ENCODE measurements at places on chromosomes 7 and 10.

- no peak for DNase-seq
Measured at GRCh38 chr7:84088802-84089201, 105.8 kb downstream of the SEMA3A start.

DNA sequence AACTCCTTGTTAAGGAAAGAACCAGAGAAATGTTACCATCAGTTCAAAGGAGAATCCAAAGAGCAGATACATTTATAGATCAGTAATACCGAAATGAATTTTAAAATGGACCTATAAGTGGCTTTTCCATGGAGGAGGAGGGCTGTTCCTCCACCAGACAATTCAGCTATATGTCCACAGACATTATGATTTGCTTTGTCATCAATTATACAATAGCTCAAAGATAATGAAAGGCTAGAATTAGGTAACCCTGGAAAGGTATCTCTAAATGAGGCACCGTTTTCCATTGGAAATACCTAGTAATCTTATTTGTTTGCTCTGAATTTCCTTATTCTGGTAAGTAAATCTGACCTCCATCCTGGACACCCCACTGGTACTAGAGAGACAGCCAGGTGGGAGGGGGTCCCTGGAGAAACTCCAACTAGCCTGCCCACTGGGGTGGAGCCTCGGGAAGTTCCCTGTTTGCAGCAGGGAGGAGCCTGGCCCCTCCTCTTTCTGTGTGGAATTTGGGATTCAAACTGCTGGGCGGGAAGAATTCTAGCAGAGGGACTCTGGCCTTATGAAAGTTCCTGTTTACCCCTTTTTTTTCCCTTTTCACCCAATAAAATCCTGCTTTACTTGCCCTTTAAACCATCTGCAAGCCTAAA lies 218.0 kb downstream of the PHF14 start:
- no peak for DNase-seq

DNA sequence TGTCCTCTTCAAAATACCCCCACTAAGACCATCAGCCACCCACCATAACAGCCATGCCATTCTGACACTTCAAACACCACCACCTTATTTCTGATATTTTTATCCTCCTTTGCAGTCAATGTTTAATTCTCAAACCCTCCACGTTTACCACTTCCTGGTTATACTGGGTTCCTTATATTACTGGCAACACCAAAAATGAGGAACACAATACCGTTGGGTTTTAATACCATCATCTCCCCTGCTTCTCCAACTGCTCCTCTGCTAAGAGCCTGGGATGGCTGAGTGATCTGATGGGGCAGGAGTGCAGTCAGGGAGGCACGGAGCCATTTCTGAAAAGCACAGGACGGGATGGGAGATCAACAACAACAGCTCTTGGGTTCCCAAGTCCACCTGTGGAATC lies 140.5 kb downstream of the CHCHD3 start:
- no peak for DNase-seq

GRCh38 chr7:47040795-47041347 lies 541.0 kb downstream of the TNS3 start:
- DNase-seq: no peak

- DNase-seq: no peak
Measured at GRCh38 chr10:78577712-78578111, 491.1 kb upstream of the ZMIZ1 start.

DNA sequence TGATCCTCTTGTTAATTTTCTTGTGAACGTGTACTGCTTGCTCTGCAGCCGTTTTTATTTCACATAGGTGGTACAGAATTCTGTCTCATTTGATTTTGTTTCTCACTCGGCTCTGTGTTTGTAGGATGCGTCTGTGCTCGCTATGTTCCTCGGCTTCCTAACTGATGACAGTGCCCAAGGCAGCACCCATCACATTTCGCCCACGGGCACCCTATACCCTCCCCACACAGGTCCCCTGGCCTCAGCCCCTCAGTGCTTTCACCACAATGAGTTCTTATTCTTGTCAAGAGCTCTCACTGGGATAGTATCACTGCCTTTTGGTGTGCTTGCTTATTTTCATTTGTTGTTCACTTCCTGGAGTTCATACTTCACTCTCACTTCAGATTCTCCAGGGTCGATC lies 28.1 kb downstream of the UCMA start:
- no peak for DNase-seq

GRCh38 chr7:11294965-11295364 lies 321.3 kb downstream of the PHF14 start:
- no peak for DNase-seq

GRCh38 chr7:102431617-102432298 lies 1.6 kb upstream of the ORAI2 start:
- DNase-seq: peak; percentile 49

- no peak for DNase-seq
Measured at GRCh38 chr7:48148311-48148710, 22.9 kb upstream of the ABCA13 start.

DNA sequence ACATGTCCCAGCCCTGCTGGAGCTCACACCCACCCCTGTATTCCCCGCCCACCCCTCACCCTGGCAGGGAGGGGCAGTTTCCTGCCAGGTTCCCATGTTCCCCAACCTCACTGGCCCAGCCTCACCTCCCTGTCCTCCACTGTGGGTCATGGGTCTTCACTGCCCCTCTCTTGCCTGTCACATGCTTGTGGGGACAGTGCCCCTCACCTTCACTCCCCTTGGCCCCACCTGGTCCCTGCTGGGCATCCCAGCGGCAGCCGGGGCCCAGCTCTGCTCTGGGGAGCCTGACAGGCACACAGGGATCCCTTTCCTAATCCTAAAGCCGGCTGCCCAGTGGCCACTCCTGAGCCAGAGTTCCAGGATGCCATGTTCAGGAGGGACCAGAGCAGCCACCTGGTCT lies 21.4 kb upstream of the ZNF862 start:
- no peak for DNase-seq

GRCh38 chr10:104303594-104304355 lies 34.5 kb downstream of the ITPRIP start:
- DNase-seq: no peak

GRCh38 chr10:88080213-88080612 lies 216.8 kb downstream of the PTEN start:
- DNase-seq: no peak

DNA sequence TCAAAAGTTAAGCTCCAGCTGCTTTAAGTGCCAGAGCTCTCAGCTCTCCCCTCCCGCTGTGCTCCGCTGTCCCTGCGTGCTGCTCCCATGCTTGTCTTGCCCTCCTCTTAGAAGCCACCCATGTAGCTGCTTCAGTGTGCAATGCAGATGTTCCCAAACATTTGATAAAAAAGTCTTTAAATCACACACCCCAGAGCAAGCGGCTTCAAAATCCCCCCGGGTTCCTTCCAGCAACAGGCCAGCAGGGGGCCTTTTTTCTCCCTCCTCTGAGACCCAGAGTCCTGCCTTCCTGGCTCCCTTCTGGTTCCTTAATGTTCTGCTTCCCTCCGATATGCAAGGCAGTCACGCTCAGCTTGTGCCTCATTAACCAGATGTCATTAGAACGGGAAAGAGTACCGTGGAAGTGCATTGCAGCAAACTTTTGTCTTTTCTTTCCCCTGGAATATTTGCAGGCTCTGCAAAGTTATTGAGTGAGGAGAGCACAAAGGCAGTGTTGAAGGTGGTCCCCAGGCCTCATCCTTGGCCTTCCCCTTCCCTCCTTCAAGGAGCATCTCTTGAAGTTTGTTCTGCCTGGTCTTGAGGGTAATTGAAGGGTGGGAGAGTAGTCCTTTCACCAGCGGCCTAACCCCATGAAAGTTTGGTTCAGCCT lies 25.5 kb downstream of the LDB3 start:
- DNase-seq: peak; percentile 61

DNA sequence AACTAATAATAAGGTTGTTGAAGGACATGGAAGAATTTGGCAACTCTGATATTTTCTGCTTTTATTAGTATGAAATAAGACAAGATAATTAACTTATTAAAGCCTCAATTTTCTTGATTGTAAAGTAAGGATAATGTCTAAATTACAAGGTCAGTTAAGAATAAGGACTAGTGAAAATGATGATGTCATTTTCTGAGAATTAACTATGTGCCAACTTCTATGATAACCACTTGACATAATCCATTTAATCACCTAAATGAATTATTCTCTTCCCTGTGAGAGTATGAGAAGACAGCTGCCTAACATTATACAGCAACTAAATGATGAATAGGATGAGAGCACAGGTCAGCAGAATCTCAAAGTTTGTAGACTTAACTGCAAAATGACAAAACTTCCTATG lies 1153.4 kb upstream of the POT1 start:
- DNase-seq: no peak

- no peak for DNase-seq
Measured at GRCh38 chr10:14412624-14413023, 81.9 kb upstream of the FRMD4A start.

DNA sequence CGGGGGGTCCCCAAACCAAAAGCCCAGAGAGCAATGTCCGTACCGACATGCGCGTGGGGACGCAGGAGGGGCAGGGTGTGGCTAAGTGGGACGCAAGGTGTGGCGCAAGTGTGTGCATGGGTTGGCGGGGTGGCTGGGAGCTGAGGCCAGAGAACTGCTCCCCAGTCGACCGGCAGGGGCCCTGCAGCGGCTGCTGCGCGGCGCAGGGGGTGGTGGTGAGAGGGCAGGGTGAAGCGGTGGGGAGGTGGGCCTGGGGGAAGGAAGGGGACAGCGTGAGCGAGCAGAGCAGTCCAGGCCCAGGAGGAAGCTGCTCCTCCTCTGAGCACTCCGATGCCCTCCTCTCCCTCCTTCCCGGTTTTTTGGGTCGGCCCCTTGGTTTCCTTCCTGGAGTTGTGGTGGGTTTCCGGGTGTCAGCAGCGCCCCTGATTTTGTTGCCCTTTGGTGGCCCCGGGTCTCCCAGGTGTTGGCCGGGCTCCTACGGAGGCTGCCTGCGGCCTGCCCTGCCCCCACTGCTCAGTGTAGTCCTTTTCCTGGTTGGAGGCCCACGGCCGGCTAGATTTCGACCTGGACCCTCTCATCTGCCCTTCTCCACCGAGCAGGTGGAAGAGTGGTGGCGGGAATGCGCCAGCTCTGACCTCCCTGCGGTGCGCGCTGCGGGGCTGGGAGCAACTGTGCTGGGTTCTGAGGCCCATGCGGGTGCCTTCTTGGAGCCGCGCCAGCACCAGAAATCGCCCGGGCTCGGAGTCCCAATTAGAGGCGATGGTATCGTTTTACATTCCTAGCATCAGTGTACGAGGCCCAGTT lies 40.5 kb upstream of the COMTD1 start:
- no peak for DNase-seq

DNA sequence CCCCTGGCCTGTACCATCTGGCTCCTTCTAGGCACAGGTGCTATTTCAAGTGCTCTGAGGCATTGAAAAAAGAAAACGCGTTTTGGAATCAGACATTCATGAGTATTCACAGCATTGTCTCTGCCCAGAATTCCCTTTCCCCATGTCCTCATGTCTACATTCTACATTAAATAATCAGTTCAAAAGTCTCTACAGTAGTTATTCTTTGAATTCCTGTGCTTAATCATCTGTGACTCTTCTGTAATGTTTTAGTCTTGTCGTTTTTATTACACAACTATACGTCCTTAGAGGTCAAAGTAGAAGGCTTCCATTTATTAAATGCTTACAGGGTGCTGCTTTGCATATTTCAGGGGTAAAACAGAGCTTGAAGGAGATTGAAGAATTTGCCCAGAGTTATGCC lies 95.7 kb downstream of the BICC1 start:
- DNase-seq: no peak

DNA sequence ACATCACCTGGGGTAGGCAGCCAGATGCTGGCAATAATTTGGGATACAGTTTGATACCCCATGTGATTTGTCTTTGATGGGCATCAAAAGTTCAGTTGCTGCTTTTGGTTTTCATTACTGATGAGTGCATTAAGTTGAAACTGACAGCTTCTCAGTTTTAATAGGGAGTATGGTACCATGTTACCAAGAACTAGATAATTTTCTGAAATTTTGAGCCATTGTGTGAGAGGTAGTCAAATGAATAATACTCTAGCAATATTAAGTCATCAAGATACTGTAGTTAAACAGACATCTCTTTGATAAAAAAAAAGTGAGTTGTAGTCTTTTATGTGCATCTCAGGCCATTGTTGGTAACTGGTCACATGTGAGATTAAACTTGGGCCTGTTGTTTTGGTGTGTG lies 71.5 kb downstream of the ST7 start:
- no peak for DNase-seq

Data from hindlimb muscle (tissue), 1 donor.